ENCODE measurements at places on chromosomes 5 and 9.

- no peak for DNase-seq
These were observed 10.0 kb downstream of the INSYN2B start for GRCh38 chr5:169970339-169970738.

- no peak for DNase-seq
These were observed 149.4 kb upstream of the PITX1 start for GRCh38 chr5:135183464-135183863.

- DNase-seq, result no peak
These were observed 63.7 kb upstream of the PRSS3 start for GRCh38 chr9:33731625-33732024.

DNA sequence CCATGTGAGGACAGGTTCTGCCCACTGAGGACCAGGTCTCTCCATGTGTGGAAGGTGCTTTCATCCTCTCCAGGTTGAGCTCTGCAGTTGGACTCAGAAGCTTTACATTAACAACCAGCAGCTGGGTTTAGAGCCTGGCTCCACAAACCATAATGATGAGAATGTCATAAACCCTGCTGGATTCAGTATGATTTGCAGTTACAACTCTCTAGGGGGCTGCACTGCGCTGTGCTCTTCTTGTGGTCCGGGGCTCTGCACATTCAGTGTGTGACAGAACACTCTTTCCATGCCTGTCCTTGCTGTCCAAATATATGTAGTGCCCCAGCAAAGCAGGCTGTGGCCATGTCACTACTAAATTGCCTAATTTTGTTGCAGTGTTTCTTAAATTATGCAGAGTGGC lies 334.3 kb downstream of the ICE1 start:
- no peak for DNase-seq

DNA sequence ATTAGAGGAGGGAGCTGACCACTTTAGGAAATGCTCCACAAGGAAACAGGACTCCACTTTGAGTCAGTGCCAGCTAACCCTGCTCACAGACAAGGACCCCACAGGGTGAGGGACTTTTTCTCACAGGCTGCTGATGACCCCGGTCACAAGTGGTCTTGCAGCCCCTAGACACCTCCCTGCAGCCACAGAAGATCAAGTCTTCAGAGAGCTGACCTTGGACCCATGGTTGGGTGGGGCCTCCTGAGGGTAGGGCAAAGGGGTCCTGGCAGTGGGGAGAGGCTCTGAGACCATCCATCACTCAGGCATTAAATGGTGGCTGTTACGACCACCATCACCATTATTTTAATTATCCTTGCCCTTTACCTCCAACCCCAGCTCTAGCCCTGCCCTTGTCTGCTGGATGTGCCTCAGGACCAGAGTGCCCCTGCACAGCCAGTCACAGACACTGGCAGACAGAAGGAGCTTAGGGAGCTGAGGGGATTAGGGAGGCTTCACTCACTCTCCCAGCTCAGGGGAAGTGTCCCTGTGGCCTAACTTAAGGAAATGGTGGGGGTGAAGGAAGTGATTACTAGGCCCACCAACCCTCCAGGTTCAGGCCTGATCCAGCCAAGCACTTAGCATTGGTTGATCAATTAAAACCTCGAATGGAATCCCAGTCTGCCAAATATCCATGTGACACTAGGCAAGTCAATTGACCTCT lies 1.6 kb downstream of the ACSL6 start:
- no peak for DNase-seq

DNA sequence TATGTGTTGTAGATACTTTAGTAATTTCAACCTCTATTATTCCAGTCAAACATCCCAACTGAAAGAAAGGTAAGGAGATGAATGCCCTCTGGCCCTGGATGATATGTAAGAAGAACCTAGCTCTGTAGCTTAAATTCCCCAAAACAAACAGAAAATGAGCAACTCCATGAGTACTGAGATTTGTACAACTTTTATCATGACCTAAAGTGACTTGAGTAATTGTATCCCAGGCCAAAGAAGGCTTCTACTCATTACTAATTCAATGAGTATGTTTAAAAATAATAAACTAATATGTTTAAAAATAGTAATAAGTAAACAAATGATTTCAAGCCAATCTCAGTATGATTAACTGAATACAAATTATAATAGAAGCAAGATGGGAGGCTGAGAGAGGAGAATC lies 414.0 kb upstream of the ACTBL2 start:
- DNase-seq, result no peak

GRCh38 chr9:77872863-77873262 lies 158.7 kb downstream of the GNAQ start:
- DNase-seq, result no peak

DNA sequence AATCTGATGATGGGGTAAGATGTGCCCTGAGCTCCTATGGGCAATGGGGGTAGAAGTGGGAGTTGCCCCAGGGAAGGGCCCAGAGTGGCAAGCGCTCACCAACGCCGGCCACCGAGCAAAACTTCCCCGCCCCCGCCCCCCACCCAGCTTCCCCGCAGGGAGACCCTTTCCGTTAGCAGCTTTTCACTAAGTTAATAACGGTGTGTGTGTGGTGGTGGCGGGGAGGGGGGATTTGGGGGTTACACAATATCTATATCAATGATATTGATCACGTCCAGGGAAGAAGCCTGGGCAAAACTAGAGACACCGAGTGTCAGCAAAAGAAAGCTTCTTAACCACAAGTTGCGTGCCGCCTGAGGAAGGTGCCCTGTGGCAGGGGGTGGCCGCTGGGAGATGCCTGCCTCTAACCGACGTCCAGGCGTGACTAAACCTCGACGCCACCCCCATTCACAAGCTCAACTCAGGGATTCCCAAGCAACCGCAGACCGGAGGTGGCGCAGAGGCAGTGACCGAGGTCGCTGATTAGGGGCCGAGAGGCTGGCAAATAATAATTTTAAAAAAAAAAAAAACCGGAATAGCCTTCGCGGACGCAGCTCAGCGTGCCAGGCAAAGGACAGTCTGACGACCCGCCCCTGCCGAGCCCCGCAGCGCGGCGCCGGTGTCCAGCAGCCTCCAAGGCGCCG lies 222.6 kb downstream of the MEF2C start:
- no peak for DNase-seq

DNA sequence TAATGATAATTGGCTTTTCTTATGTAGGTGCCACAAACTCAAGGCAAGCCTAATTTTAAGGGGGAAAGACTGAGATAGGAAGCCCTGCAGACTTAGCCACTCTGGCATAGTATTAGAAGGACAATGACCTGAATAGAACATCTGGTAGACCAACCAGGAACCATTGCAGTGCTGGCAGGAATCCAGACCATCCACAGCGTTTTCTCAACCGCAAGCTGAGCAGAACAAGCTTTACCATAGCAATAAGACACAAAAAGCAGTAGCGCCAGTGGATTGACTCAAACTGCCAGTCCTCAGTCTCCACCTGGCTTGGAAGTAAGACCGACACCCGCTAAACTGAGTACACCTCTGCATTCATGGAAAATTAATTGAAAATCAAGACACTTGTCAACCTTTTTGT lies 141.3 kb upstream of the LPAR1 start:
- DNase-seq, result no peak
